GM12864 (cell line): ENCODE measurements at places on chromosomes 7 and 10.
A peak's percentile ranks its signal among the peaks of the same experiment; 100 is the strongest.

- DNase-seq = no peak
These were observed 31.8 kb upstream of the PRSS1 start for GRCh38 chr7:142717453-142717852.

- DNase-seq = no peak
These were observed 159.5 kb downstream of the PPP1R9A start for GRCh38 chr7:95066737-95067530.

- no peak for DNase-seq
These were observed 369.6 kb downstream of the FRMD4A start for GRCh38 chr10:13961097-13961496.

DNA sequence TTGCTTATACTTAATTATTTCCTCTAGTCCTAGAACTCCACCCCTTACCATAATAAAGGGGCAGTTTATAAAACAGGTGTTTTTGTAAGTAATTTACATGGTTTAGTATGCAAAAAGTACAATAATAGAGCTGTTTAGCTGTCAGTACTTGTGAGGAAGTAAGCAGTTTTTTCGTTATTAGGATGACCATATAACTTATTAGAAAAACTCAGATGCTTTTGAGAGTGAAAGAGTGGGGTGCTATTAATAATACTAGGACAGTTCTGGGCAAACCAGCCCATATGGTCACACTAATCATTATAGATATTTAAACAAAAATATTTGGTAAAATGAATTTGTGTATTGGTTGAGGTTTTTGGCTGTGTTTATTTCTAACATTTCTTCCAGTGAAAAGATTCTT is 201.9 kb upstream of the KAT6B start:
- DNase-seq = no peak

GRCh38 chr10:33355274-33355673 is 20.8 kb upstream of the NRP1 start:
- DNase-seq = no peak

DNA sequence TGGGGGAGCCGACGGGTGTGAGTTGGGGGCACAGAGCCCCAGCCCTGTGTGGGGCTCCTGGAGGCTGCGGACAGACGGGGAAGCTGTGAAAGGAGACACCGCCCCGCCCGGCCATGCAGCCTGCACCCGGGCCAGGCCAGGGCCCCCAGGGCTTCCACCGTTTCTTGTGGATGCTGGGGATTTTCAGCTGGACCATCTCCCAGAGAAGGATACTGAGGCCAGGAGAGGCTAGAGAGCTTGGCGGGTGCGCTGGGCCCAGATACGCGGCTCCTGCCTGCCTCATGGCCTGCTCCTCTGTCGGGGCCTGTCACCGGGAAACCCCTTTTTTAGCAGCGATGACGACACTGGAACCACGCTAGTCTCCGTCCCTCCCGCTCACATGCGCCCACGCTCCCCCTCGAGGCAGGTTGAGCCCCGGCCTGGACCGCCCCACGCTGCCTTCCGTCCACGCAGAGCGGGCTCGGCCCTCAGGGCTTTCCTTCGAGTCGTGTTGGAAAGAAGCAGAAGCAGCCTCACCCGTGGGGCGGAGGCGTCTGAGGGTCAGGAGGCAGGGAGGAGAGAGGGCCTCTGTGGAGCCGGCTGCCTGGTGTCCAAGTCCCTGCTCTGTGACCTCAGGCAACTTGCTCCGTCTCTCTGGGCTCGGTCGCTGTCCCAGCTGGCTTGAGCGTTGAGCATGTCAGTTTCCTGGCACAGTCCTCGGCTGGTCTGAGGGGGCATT is 11.7 kb downstream of the TMEM184A start:
- no peak for DNase-seq

GRCh38 chr7:52940481-52940880 is 95.0 kb upstream of the POM121L12 start:
- DNase-seq = no peak

GRCh38 chr10:125161707-125162119 is 1.4 kb upstream of the CTBP2 start:
- DNase-seq = no peak

DNA sequence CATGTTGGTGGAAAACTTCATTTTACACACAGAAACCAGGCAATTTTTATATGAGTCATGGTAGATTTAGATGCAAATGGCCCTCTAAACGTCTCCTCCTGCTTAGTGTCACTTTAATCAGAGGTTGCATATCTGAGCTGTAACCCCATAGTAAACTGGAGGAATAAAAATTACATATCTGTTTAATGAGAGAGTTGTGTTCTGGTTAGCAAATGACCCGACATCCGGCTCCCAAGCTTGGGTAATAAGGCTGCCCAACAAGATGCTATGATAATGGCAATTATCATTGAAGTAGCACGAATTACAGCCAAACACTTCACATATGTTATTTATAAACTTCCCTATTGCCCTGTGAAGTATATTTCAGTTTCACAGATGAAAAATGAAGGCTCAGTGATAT is 10.6 kb upstream of the ADAM12 start:
- DNase-seq = no peak

- no peak for DNase-seq
These were observed 4.3 kb upstream of the KCNMA1 start for GRCh38 chr10:77641788-77642397.

DNA sequence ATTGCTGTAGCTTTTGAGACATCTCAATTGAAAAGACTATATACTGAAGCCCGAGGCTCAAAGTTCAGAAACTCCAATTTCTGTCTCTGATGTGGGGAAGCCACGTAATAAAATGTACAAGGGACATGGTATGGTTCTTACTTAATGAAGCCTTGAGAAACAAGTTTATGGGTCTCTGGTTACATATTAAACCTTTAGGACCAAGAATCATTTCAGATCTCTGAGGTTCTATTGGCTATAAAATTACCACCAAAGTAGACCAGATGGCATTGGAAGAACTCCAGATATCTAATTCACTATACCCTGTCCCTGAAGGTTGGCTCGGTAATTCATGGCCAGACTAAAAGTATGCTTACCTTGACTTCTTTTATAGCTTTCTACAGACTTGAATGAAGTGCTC is 23.7 kb downstream of the STAMBPL1 start:
- no peak for DNase-seq

DNA sequence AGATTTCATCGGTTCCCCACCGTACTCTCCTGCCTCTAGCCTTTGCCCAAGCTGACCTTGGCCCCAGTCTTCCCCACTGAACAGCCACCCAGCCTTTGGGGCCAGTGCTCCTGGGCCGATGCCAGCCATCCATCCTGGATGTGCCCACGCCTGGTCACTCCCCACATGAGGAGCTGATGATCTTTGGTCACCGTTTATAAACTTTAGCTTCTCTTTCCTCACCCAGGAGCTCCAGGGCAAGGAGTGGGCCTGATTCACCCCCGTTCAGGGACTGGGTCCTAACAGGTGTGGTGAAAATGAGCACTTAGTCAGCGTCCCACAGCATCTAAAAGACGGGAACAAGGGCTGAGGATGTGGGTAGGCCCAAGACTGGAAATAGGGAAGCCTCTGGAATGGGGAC is 22.9 kb downstream of the GTF2IRD1 start:
- DNase-seq = no peak

DNA sequence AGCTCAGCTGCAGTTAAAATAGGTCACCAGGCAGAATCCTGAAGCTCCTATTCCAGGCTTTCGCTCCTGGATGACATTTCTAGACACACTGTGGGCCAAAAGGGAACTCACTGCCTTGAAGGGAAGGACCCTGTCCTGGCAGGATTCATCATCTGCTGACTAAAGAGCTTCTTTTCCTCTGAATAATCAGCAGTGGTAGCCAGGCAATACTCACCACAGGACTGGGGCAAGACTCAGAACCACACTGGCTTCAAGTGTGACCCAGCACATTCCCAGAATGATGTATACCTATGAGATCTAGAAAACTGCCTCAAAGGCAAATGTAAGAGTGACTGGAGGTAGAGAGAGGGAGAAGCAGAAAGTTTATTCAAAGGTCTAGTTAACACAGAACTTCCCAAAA is 29.5 kb upstream of the EBF3 start:
- DNase-seq = no peak

GRCh38 chr10:108783897-108784296 is 1139.4 kb downstream of the XPNPEP1 start:
- DNase-seq = peak; percentile 38

DNA sequence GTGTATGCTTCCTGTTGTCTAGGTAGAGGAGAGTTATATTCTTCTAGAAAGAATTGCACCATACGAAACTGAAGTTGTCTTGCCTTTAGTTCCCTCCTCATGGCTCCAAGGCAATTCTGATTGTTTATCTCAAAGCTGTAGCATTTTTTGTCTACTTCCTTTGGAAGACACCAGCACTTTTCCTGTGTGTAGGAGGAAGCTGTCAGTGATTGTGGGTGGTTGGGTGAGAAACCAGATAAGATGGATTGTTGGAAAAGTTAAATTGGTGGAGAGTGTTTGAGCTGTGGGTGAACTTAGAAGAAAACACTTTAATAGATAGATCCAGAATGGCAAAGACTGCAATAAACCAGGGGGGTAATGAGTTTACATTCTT is 12.1 kb upstream of the CSTF2T start:
- no peak for DNase-seq

DNA sequence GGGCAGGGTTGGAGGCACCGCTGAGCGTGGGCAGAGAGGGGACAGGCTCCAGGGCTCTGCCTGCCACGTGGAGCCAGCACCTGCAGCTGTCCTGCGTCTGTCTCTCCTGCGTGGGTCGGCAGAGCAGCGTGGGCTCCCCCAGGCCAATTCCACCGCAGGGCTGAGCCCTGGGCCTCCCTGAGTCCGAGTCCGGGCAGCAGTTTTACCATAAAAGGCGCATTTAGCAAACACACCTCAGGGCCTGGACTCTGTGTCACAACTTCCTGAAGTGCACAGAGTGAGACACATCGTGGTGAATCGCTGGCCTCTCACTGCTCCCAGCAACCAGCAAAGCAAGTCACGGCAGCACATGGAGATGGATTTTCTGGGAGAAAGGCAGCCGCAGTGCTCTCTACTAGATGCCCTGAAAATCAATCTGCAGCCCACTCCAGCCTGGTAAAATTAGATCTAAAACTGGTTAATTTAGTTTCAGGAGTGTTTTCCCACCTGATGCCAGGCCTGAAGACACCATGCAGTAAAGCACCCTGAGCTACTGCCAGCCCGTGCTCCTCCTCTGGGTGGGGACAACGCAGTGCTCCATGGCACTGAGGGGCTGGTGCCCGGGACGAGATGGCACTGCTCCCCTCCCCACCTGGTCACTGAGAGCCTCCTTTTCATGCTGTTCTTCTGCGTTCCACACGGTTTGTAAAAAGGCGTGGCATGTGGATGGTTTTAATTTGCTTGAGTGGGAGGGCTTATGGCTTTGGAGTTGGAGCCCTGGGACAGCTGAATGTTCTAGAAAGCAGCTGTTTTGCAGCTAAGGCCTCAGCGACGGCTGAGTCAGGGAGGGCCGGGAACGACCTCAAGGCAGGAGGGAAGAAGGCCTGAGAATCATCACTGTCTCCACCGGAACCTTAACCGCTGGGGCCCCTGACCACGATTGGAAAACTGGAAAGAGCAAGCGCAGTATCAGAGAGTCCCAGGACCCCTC is 336.9 kb downstream of the ADARB2 start:
- DNase-seq = no peak

DNA sequence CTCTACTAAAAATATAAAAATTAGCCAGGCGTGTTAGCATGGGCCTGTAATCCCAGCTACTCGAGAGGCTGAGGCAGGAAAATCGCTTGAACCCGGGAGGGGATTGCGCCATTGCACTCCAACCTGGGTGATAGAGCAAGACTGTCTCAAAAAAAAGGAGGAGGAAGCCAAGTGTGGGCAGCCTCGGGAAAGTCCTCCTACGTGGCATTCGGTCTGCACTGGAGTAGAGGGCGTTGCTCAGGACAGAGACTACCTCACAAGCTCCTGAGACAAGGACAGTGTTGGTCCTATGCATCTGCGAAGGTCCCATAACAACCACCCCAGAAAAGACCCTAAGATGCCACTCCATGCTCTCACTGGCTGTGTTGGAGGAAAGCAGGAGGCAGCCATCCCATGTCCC is 10.0 kb upstream of the SERPINE1 start:
- no peak for DNase-seq

- no peak for DNase-seq
These were observed 128.1 kb upstream of the PTPRZ1 start for GRCh38 chr7:121744877-121745276.

GRCh38 chr10:3775696-3776551 is 9.1 kb downstream of the KLF6 start:
- no peak for DNase-seq

DNA sequence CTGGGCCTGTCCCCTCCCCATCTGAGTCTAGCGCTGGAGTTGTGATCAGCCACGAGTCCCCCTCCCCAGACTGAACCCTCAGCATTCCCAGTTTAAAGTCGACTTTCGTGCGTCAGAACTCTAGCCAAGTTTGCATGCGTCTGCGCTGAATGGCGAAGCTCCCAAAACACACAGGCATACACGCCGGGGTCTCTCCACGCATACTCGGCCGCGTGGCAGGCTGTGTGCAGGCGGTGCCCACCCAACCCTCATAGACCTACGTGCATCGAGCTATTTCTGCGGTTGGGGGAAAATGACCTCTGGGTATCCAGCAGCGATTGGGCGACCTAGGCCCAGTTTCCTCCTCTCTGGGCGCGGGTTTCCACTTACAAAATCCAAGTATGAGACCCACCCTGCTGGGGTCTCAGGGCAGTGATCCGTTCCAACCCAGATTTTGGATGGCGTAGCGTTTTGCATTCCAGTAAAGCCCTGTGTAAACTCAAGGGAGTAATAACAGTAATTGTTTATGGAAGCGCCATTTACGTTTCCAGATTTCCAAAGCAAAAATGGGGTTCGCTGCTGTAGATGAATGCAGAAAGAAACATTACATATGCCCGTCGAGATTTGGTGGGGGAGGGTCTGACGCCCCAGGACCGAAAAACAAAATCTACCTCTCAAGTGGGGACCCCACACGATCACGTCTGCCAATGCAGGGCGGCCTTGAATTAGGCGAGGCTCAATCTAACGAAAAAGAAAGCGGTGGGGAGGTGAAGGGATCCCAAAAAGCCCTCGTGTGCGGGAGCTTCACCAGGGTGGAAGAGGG is 2.0 kb upstream of the HMX3 start:
- no peak for DNase-seq

GRCh38 chr10:126872768-126873167 is 32.5 kb upstream of the DOCK1 start:
- DNase-seq = no peak

DNA sequence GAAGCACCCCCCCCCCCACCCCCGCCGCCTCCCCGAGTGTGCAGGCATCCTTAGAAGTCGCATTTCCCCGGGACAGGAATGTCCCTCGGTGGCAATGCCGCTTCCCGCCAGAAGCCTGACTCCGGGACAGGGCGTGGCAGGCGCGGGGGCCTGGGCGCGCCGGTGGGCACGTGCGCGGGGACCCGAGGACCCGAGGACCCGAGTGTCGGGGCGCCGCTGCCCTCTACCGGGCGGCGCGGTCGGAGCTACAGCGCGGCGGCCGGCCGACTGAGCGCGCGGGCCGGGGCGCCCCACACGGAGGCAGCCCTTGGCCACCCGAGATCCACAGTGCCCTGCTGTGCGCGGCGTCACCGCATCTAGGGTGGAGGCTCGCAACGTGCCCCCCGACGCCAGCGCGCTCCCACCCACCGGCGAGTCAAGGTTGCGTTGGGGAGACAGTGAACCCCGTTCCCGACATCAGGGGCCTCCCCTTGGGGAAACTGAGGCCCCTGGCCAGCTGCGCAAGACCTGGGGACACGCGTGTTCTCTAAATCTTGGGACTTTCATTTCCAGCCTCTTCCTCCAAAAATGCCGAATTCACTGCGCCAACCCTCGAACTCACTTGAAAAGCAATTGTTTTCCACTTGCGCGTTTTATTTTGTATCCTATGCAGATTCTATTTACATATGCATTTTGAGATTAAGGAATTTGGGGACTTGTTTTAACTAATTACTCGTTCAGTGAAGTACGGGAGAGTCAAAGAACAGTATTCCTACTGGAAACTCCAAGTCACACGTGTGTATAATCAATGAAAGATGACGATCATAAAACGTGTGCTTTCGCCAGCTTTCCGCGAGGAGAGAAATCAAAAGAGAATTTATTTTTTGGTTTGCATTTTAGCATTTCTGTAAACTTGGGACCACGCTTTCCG is 3.1 kb upstream of the CUX1 start:
- no peak for DNase-seq
